ENCODE measurements at places on chromosomes 2 and 18.

DNA sequence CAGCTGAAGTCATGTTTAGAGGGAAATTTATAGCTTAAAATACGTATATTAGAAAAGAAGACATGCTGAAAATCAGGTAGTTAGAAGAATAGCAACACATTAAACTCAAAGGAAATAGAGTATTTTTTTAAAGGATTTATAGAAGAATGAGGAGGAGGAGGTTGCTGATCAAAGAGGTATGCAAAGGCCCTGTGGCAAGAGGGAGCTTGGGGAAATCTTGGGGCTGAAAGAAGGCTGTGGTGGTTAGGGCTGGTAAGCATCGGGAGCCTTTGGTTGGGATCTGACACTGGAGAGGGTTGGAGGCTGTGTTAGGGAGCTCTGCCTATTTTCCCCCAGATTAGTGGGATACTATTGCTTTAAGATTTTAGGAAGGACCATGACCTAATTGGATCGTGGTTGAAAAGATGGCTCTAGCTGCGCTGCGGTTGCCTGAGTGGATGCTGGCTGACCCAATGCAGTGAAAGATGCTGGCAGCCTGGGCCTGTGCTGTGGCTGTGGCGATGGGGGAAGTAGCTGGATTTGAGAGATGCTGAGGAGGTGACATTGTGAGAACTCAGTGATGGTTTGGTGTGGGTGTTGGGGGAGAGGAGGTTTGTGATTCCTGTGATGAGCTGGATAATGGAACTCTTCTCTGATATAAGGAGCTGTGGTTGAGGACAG, 11.7 kb downstream of the DGKD start:
- no peak for DNase-seq

DNA sequence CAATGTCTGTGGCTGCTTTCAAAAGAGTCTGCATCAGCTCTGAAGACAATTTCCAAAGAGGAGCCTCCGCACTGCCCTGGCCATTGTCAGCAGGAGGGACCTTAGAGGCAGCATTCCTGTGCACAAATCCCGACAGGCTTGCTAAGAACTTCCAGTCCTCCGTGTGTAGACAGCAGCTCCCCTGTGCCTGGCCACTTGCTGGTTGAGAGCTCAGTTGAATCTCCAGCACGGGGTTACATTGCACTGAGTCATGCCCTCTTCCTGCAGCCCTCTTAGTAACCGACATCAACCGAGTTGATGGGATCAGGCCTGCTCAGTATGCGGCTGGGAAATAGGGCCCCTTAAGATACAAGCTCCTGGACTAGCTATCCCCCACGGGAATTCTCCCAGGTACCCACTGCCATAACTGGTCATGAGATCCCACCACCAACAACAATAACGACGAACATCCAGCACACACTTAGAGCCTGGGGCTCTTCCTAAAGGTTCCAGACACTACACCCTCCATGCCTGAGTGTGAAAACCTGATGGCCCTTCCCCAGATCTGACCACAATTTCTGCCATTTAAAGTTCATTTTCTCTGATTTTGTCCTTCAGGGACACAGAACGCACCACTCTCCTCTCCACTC, 12.0 kb downstream of the ATP6V1B1 start:
- peak; percentile 33 for DNase-seq

DNA sequence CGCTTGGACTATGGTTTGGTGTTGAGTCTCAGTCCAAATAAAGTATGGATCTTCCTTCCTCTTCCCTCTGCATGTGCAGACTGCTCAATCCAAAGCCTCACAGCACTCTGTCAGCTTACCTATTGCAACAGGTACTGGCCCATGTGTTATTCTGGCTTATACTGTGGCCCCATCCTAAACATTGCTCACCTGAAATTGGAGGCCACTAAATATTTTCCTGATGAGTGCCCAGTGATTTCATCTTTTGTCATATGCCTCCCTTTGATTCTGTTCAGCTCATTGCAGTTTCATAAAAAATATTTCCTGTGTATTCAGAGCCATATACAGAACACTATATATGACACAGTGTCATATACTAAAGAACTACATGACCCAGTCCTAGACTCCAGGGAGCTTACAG, 86.3 kb upstream of the FAM136A start:
- no peak for DNase-seq

DNA sequence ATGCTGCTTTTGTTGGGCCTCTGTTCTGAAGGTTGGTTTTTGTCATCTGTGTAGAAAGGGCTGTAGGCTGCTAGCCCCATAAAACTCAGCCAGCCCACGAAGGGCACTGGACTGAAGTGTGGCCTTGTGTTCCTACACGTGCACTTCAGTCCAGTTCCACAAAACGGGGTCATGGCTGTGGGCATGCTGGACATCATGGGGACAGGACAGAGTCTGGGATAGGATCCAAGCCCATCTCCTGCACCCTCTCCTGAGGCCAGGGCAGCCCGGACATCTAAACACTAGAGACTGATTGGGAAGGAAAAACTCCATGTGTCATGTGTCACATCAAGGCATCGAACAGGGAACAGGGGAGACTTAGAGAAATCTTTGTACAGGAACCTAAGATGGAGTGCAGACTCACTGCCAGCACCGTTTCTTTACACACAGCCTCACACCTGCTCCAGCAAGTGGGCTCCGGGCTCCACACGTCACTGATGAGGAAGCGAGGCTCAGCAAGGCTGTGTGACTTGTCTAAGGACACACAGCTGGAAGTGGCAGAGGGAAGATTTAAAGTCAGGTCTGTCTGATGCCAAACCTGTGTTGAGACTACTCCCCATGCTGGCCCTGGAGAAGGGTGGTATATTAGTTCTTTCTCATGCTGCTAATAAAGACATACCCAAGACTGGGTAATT, 74.8 kb upstream of the BCL2L11 start:
- no peak for DNase-seq

DNA sequence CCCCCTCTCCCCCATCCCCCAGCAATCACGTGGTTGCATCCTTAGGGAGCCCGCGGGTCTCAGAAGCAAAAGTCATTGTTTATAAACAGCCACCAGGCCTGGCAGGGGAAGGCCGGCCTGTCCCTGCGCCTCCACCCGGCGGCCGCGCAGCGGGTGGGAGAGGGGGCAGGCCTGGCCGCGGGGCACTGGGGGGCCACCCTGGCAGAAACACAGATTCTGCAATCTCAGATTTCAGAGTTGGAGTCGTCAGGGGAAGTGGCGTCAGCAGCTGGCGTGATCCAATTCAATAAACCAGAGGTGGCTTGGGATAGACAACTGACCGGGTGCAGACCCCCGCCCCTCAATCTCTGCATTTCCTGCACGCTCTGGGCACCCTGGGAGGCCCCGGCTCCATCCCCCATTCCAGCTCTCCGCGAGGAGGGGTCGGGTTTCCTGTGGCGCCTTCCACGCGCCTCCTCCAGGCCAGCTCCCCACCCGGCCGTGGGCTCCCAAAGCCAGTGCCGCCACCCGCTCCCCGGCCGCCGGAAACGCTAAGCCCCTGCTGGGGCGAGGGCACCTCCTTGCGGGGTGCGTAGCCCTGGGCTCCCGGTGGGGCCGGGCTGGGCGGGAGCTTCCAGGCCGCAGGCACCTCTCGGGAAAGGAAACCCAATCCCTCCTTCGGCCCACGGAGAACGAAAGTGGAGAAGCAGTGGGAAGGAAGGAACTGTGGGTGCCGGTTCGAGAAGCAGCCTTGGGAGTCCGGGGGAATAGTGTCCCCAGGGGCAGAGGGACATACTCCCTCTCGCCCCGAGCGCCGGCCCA, 1.1 kb downstream of the BIN1 start:
- DNase-seq, result no peak

GRCh38 chr2:103529798-103530502, 768.1 kb downstream of the TMEM182 start:
- no peak for DNase-seq

GRCh38 chr18:13242797-13243196, 24.2 kb downstream of the LDLRAD4 start:
- DNase-seq, result no peak

GRCh38 chr18:65464361-65464760, 286.5 kb upstream of the CDH7 start:
- DNase-seq, result no peak

DNA sequence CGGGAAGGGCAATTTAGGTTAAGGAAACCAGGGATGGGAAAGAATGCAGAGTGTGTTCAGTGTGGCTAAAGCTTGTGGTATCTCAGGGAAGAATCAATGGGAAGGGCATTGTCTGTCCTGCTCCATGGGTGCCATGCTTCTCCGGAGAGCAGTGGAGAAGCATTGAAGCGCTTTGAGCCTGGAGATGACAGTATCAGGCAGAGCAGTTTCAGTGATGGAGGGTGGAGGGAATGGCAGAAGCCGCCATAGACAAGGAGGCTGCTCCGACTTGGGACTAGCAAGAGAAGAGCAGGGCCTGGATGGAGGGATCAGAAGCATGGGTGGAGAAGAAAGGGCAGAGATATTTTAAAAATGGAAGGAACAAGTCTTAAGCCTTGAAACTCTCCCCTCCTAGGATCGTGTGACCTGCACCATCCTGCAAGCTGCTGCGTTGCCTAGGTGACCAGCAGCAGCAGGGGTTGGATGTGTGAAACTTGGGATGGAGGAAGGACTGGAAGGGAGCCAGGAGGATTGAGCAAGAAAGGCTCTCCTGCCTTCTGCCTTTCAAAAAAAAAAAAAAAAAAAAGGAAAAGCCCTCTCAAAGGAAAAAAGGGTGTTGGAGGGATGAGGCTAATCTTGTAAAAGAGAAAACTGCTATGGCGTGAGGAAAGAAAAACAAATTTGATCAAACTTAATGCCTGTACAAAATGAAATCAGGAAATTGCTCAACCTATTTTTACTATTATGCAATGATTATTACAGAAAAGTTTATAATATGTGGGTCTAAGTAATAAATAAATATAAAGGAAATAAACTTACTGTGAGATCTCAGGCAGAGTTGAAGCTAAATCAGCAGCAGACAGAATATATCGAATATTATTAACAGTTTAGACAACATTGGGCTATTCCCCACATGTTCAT, 493.8 kb upstream of the NRP2 start:
- DNase-seq, result no peak

DNA sequence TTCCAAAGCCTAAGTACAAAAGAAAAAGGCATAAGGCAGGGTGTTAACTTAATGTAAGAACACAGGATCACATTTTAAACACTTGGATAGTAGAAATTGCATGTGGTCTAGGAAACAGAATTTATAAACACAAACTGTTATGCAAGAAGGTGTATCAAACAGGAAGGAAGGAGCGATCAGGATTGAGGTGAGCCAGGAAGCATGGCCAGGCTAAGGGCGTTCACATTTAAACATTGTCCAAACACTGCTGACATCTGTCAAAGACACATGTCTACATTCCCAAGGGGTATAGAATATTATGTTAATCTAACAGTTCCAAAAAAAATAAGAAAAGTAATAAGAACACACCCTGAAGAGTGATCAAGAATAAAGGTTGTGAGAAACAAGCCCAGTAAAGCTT, 71.3 kb downstream of the CCDC141 start:
- no peak for DNase-seq

DNA sequence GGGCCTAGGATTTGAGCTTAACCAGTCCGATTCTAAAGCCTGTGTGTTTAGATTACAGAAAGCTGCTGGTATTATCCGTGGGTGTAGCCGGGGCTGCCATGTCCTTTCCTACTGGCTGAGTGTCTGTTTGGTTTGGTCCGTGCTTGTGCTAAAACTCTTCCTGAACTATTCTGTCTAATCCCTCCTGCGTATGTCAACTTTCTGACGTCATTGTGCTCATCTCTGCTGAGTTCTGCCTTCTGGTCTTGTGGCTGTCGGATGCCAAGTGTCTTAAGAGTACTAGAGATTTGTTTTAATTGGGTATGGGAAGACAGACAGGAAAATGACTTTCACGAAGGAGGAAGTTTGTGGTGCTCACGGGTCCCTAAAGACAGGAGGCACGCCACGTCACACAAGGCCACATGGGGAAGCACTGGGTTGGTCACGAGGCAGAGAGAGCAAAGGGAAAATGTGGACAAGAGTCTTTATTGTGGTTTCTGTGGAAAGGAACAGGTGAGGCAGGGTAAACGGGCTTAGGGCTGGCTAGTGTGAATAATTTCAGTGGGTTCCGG, 31.8 kb upstream of the NTSR2 start:
- DNase-seq, result peak; percentile 79

GRCh38 chr2:109422071-109422757, 191.6 kb downstream of the SEPTIN10 start:
- DNase-seq, result no peak

DNA sequence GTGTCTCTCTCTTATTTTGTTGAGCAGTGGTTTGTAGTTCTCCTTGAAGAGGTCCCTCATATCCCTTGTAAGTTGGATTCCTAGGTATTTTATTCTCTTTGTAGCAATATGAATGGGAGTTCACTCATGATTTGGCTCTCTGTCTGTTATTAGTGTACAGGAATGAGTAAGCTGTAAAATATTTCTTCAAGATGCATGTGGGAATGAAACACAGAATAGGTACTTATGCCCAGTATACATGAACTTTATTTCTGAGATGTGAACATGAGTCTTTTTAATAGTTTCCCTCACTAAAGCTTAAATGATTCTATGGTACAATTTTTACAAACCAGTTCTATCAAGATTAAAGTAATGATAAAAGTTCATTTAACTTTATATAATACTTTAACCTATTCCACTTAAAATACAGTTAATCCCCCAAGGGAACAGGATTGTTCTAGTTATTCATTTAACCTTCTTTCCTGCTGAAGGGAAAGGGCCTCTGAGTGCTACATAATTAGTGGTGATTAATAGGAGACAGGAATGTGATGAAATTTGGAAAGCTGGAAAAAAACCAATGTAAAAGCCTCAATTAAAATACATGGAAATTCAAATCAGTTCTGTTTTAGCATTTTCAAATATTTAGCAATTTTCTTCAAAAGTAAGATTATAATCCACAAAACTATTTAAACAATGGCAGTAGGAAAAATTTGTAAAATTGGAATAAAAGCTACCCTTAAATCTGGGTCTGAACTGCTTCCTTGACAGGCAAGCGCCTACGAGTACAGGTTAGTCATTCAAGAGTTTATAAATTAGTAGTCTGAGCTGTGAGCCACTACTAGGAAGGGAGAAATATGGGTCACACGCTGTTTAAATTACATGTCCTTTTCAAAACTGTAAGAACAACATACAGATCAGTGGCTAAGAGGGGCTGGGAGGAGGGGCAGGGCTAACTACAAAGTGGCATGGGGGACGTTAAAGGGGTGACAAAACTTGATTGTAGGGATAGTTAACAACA, 28.9 kb downstream of the SPIRE1 start:
- no peak for DNase-seq

- DNase-seq, result no peak
These were observed 247.8 kb downstream of the TDRD15 start for GRCh38 chr2:21371499-21372003.

- DNase-seq, result no peak
These were observed 10.4 kb downstream of the CIB4 start for GRCh38 chr2:26630669-26631360.
